ENCODE measurements at places on chromosomes 3 and 15.
A peak's percentile ranks its signal among the peaks of the same experiment; 100 is the strongest.

- no peak for DNase-seq
Observed at GRCh38 chr3:34067536-34068051, 269.2 kb downstream of the PDCD6IP start.

- DNase-seq = peak; percentile 38
Observed at GRCh38 chr3:121431726-121432517, 113.9 kb downstream of the POLQ start.

- no peak for DNase-seq
Observed at GRCh38 chr15:91153954-91154353, 53.9 kb downstream of the SV2B start.

DNA sequence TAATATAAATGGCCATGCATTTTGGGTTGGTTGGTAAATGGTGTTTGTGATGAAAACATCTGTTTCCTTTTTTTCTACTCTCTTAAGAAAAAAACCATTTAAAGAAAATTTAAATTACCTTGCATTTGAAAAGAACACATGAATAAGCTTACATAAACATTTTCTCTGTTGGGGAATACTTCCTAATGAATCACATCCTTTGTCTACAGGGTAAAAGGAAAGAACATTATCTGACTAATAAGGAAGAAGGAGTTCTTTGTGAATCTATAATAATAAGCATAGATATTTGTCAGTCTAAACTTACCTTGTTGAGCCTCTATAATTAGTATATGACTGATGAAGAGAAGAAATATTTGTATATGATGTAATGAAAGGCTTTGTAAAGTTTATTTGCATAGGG is 254.1 kb upstream of the ZNF717 start:
- no peak for DNase-seq

GRCh38 chr3:149660462-149660861 is 2.6 kb upstream of the WWTR1 start:
- DNase-seq = no peak

GRCh38 chr15:47870956-47871625 is 153.8 kb downstream of the SEMA6D start:
- peak; percentile 69 for DNase-seq

DNA sequence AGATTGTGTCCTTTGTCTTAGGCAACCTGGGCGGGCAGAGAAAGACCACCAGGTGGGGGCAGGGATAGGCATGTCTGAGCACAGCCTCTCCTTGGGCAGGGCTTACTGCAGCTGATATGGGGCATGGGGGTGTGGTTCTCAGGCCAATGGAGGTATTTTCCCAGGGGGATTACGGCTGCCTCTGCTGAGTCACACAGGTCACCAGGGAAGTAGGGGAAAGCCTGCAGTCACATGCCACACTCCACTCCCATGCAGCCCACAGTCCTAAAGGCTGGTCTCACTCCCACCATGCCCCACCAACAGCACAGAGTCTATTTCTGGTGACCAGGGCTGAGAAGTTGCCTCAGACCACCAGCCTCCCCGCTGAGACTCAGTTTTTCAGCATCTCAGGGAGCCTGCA is 466.4 kb downstream of the DIPK2A start:
- no peak for DNase-seq

- no peak for DNase-seq
Observed at GRCh38 chr3:66392512-66392911, 108.3 kb downstream of the LRIG1 start.

GRCh38 chr3:123451186-123451585 is 2.3 kb upstream of the ADCY5 start:
- no peak for DNase-seq

DNA sequence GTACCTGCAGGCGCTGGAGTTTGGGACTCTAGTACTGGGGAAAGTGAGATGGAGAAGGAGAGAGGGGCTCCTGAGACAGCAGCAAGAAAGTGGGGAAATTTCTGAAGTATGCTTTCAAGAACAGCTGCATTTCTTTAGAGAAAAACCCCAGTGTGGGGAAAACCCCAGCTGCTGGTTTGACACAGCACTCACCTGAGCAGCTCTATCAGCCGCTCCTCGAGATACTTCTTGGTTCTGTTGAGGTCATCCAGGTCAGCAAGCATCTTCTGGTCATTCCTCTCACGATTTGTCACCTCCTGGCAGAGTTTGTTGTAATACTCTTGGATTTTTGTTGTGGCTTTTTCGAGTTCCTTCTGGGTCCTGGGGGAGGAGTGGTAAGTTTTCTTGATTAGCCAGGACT is 18.8 kb downstream of the CXCR6 start:
- no peak for DNase-seq

GRCh38 chr3:43155464-43156121 is 49.7 kb upstream of the POMGNT2 start:
- peak; percentile 79 for DNase-seq

DNA sequence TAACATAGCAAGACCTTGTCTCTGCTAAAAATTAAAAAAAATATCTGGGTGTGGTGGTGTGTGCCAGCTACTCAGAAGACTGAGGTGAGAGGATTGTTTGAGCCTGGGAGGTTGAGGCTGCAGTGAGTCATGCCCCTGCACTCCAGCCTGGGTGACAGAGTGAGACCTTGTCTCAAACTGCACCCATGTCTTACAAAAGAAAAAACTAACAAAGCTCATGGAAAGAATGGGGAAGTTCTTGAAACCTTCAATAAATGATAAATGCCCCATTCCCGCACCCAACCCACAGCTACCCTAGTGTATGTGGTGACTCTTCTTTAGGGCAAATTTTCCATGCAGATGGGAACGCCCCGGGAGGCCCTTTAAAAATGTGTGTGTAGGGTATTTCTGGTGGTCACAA is 28.3 kb downstream of the RPLP1 start:
- no peak for DNase-seq

DNA sequence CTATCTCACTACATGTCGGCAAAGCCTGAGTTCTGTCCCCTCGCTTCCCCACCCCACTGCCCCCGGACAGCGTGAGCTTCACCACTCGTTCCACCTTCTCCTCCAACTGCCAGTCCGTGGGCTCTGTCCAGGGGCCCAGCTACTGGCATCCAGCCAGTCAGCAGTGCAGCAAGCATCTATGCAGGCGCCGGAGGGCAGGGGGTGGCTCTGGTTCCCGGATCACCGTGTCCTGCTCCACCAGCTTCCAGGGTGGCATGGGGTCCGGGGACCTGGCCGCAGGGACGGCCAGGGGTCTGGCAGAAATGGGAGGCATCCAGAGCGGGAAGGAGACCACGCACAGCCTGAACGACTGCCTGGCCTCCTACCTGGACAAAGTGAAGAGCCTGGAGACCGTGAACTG is 20.4 kb downstream of the CMTM8 start:
- no peak for DNase-seq

- DNase-seq = no peak
Observed at GRCh38 chr3:172918568-172919296, 168.2 kb downstream of the ECT2 start.

- no peak for DNase-seq
Observed at GRCh38 chr3:197508051-197508451, 47.7 kb downstream of the BDH1 start.

DNA sequence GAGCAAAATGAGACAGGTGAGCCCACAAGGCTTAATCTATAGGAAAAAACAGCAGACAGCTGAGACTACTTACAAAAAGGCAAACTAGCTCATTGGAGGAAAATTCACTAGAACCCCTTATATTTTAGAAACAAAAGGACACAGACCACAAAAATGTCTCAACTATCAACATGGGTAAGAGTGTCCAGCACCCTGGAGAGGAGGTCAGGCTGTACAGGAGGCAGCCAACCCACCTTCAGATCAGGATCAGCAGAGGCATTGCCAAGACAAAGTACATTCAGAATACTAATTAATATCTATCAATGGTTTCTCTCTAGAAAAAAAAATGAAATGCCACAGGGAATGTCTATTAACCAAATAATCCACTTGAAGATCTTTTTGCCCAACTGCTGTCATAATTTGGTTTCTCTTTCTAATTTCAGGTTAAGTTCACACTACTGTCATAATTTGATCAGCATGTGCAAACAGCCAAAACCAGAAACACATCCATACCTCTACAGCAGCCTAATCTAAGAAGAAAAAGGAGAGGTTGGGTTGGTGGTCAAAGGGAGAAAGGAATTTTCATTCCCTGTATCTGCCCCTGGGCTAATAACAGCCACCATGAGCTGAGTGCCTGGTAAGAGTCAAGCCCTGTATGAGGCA is 26.0 kb upstream of the THBS1 start:
- no peak for DNase-seq

- DNase-seq = no peak
Observed at GRCh38 chr15:78479650-78480049, 27.7 kb upstream of the HYKK start.

DNA sequence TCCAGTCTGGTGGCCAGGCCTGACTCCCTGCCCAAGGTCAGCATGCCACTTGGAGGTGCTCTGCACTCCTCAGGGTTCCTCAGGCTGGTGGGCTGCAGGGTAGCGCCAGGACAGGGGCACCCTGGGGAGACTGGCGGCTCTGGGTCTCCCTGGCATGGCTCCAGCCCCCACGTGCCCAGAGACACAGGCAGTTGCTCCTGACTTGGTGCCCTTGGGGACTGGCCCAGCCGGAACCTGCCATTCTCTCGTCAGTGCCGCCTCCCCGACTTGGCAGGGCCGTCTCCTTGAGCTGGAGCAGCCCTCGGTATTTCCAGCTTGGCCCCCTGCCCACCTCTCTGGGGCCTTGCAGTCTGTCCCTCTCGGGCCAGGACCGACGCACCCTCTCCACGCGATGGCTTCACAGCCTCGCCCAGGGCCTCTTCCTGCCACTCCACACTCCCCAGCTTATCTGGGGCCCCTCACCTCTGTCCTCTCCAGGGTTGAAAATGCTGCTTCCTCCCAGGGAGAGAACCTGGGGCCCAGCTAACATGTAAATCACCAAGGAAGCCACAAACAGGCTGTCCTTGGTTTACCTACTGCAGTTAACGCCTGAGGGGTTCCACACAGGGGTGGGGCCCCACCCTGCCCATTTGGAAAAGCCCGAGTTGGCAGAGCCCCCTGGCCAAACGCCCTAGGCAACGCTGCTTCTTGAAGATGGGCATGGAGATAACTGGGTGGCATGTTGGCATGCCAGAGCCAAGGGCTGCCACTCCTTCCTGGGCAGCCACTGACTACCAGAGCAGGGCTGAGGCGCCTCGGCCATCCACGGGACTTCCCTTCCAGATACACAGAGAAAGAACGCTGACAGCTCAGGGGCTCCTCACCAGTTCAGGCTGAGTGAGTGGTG is 61.4 kb downstream of the SMAD6 start:
- peak; percentile 60 for DNase-seq

DNA sequence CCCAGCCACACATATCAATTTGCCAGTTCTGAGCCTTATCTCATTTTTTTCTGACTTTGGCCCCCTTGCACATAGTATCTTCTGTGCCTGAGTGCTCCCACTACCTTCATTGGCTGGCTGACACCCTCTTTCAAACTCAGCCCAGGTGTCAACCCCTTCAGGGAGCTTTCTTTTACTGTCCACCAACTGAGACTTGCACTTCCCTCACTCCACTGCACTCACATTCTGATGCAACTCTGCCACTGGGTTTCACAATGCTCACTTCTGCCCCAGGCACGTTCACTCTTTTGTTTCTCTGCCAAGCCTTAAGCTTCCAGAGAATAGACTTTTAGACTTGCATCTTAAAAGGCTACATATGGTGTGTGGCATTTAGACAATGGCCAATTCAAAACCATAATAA is 101.5 kb upstream of the CBLB start:
- DNase-seq = peak; percentile 96

- DNase-seq = peak; percentile 18
Observed at GRCh38 chr3:184592371-184593219, 31.0 kb downstream of the EPHB3 start.

GRCh38 chr3:132088291-132088690 is 53.5 kb upstream of the CPNE4 start:
- DNase-seq = no peak

DNA sequence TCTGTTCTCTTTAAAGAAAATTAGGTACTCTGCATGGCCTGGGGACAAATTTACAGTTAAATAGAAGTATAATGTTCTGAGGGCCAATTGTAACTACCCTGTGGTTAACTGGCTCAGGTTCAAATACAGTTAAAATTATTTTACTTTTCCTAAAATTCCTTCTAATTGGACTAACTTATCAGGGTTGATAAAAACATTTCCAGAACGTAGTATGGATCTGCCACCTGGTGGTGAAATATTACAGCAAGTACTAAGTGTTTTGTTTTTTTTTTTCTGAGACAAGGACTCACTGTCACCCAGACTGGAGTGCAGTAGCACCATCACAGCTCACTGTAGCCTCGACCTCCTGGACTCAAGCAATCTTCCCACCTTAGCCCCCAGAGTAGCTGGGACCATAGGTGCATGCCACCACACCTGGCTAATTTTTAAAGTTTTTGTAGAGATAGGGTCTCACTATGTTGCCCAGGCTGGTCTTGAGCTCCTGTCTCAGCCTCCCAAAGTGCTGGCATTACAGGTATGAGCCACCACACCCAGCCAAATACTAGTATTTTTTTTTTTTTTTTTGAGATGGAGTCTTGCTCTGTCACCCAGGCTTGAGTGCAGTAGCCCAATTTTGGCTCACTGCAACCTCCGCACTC is 29.2 kb downstream of the NEO1 start:
- DNase-seq = peak; percentile 57

- DNase-seq = no peak
Observed at GRCh38 chr3:18732474-18732873, 307.3 kb upstream of the SATB1 start.

DNA sequence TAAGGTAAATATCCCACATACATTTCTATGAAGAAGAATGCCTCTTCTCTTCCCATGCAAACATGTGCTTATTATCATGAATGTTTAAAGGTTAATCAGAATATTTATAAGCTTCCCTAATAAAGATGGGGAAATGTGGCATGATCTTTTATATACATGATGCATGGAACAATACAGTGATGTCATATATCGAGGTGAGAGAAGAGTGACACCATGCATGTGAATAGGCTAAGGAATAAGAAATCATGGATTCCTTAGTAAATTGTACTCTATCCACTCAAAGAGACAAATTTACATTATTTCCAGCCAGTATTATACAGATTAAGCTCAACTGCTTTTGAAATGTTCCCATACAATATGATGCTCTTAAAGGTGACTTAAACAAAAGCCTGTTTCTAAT is 1035.3 kb downstream of the ROBO1 start:
- DNase-seq = no peak

GRCh38 chr15:34976743-34977142 is 7.2 kb upstream of the AQR start:
- DNase-seq = no peak

DNA sequence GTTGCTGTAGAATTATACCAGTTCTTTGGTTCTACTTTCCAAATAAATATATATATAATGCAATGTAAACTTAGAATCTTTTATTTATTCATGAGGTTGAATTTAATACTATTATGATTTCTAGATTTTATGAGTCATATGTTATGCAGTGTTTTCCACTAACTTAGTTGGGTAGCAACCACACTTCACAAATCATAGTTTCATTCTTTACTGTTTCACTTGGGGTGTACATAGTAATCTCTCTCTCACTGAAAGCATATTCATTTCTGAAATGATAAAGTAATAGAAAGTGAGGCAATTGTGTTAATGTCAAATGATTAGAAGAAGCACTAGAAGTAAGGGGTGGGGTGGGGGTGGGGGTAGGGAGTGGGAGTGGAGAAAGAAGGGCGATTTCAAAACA is 52.6 kb downstream of the IQCH start:
- DNase-seq = peak; percentile 50

GRCh38 chr3:138848696-138849095 is 14.0 kb upstream of the PIK3CB start:
- DNase-seq = no peak

Data from fibroblast of gingiva (primary cell).